ENCODE measurements at places on chromosomes 5 and 9.

DNA sequence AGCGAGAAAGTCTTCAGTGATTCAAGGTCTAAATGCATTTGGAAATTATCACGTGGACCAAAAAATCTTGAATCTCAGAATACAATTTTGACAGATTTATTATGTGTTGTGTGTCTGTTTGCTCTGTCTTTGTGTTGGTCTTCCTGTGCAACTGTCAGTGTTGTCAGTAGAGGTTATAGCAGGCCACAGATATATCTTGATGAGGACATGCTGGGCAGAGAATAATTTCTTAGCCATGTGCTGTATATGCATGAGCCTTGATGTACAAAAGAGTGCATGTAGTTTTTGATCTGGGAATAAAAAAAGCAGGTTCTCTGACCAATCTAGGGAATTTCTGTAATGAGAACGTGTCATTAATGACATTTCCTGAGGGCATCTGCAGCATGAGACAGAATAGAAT, 57.6 kb downstream of the ZSWIM6 start:
- DNase-seq = no peak

DNA sequence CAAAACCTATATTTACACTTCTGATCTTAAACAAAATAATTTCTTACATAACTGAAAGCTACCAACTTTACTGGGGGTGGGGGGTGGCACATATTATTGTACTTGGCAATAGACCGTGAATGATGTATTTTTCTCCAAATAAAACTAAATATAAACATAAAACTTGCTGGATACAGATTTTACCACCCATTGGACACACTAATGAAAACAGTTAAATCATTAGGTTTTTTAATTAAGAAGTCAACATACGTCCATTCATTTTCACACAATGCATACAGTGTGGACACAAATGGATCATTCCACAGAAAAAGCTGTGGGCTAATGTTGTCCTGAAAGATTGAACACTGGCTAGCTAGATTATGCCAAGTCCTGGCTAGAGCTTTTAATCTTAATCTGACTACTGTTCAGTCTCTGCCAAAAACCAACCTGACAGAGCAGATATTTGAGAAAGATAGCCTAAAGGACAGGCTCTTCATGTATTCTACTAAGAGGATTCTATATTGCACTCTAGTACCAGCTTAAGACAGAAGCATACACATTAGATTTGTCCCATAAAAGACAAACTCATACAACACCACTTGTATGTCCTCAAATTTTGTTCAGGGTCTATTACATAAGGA, 118.1 kb downstream of the SIL1 start:
- no peak for DNase-seq

GRCh38 chr5:172583931-172584511, 57.0 kb upstream of the NEURL1B start:
- no peak for DNase-seq

GRCh38 chr9:21465859-21466518, 16.1 kb downstream of the IFNE start:
- DNase-seq = no peak

DNA sequence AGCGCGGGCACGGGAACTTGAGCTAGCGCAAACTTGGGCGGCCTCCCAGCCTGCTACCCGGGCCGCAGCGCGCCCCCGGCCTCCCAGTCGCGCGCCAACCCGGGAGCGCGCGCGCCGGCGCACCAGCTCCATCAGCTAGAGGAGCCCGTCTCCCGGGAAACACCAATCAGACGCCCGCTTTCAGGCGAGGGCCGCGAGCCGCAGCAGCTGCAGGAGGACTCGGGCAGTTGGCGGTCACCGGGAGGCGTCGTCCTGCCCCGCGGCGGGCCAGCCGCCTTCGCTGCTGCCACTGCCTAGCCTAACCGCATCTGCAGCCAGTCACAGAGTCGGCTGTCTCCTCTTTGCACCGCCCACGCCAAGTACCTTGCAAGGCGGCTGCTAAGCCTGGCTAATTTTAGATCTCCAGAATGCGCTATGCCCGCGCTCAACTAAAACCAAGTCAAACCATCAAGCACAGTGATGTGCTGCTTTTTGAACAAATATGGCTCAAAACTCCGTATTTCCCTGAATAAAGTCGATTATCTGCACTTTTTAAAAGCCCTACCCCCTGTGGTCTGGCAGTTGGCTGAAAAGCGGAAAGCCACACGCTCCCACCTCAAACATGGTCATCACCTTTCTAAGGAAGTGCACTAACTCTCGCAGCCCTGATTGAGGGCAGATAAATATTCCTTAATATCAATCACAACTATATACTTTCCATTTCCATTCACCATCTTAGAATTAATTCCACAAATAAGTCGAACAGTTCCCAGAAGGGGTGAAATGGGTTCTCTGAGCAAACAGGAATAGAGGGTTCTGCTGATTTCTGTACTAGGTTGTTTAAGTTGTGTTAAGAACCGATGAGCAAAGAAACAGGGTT, 221.8 kb downstream of the MEF2C start:
- no peak for DNase-seq

DNA sequence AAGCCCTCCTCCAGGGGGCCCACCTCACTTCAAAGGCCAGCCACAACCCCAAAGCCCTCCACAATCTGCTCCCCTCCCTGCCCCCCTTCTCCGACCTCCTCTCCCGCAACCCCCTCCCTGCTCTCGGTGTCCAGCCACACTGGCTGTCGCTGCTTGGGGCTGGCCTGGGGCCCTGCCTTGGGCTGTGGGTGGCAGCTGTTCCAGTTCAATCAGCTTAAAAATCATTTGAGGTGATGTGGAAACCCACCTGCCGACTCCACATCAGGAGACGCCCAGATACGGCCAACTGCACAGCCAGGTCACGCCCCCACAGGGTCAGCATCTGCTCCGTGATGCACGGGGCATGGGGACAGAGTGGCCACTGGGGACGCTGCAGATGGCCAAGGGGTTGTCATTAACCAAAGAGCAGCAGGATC, 107.0 kb upstream of the MVB12B start:
- DNase-seq = no peak

GRCh38 chr9:13436591-13436990, 157.1 kb upstream of the MPDZ start:
- DNase-seq = no peak

Measured in activated T-cell treated with anti-CD3 and anti-CD28 coated beads for 24 hours (primary cell).